ENCODE measurements at places on chromosomes 7 and 10.
A peak's percentile ranks its signal among the peaks of the same experiment; 100 is the strongest.

GRCh38 chr7:151276666-151277590, 28.4 kb upstream of the SMARCD3 start:
- DNase-seq, result peak; percentile 69

DNA sequence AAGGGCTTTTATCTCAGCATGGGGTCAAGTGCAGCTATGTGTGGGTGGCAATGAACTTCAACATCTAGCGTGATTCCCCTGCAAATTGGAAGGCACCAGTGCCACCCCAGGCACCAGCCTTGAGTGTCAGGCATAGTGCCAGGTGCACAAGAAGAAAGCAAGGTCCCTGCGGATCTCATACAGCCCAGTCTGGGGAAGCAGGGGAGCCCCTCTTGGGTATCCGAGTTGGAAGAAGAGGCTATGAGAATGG, 269.0 kb downstream of the RPS24 start:
- DNase-seq, result no peak

- DNase-seq, result no peak
Observed at GRCh38 chr7:71718563-71718962, 586.6 kb downstream of the GALNT17 start.

DNA sequence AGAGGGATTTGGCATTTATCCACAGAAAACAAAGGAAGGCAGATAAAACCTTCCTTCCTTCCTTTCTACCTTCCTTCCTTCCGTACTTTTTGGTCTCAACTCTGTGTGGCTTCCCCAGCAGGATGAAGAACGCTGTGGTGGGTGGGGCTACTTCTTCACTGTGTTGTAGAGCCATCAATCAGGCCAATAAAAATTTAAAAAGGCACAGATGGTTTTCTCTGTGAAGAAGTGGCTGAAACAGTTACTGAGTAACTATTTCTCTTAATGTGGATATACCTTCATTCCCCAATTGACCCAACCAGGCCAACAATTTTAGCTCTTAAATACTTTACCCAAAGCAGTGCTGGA, 75.8 kb downstream of the ZNF92 start:
- DNase-seq, result no peak

GRCh38 chr10:34655286-34656170, 159.6 kb downstream of the PARD3 start:
- no peak for DNase-seq

DNA sequence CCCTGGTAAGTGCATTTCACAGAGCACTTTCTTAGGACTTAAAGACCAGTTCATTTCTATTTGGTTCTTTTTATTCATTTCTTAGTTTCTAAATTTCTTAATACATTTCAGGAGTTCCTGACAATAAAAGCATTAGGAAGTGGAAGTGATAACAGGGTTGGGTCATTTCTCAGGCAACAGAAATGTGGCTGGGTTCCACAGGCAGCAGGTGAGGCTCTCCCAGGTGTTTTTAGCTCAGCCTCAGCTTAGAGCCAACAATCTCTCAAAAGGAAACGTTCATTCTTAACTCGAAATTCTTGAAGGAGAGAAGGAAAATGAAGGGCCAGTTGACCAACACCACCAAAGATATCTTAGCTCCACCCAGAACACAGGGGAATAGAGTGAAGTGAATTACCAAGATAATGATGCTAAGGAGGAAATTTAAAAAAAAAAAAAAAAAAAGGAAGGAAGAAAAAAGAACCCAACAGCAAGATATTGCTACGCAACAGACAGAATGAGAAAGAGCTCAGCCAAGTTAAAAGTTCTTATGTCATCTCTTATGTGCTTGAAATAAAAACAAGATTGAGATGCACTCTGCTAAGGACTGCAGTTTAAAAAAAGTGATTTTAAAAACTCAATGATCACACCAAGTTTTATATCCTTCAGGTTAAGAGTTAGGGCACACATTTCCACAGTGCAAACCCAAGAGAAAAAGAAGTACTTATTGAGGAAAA, 230.1 kb downstream of the GLI3 start:
- no peak for DNase-seq

DNA sequence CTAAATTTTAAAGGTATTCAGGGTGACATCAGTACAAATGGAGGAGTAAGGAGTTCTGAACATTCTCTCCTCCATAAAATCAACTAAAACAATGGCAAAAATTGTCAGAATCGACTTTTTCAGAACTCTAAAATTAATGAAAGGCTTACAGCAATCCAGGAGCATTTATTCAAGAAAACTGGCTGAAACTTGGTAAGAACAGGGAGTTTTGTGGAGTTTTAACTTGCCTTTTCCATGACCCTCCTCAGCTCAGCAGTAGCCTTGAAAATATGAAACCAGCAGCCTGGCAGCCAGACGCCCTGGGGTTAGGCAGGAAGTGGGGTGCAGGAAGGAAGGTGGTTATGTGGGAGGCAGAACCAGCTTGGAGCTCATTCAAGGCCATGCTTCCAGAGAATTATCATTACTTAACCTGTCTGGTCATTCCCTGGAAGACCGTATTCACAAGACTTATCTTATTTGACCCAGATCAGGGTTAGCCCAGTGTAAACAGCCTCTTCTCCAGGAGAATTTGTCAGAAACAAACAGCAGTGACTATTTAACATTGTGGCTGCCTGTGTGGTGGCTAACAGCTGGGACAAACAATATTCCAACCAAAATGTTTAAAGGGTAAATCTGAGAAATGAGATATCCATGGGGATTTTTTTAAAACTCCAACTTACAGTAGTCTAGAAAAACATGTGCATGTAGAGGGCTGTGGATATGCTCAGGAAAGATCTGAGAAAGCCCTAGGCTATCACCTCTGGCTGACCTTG, 75.7 kb upstream of the MACROH2A2 start:
- no peak for DNase-seq

DNA sequence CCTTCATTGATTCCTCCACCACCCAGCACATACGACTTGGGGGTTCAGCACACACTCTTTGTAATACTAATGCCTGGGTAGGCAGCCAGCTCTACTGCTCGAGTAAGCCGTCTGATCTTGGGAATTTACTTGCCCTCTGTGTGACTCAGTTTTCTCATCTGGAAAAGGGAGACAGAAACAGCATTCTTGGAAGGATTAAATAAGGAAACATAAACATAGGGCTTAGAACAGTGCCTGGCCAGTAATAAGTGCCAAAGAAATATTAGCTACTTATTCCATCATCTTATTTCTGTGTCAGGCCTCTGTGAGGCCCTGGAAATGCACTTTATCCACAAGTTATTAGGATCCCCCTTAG, 130.1 kb downstream of the TNS3 start:
- DNase-seq, result no peak

GRCh38 chr10:84173501-84173929, at the start of gene GPR15LG:
GPR15LG (plus strand) TSS chr10:84173801; CDS start chr10:84173852, 51 bp downstream.
- no peak for DNase-seq

DNA sequence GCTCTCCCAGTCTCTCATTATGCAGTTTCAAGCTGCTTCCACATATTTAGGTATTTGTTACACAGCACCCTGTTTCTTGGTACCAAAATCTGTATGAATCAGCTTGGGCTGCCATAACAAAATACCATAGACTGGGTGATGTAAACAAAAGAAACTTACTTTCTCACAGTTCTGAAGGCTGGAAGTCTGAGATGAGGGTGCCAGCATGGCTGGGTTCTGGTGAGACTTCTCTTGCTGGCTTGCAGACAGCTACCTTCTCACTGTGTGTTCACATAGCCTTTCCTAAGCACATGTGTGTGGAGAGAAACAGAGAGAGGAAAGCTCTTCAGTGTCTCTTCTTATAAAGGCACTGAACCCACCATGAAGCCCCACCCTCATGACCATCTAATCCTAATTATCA, 15.7 kb upstream of the CBLL1 start:
- DNase-seq, result no peak

- DNase-seq, result no peak
Observed at GRCh38 chr10:126264102-126265018, 123.9 kb downstream of the ADAM12 start.

DNA sequence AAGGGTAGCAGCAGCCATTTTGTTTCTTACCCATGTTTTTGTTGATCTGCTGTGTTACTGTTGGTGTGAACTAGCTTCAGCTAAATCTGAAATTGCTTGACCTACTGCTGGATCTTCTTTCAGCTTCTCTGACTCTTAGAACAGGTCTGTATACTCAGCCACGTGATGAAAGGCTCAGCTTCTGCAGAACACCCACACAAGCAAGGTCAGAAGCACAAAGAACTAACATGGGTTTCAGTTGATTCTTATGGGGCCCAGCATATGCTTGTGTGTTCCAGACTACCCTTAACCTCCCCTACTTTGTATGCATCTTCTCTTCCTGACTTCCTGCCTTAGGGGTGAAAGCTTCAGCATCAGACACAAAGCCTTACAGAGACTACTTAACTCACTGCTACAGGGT, 186.8 kb downstream of the HGF start:
- no peak for DNase-seq

GRCh38 chr7:28702171-28702570, 256.0 kb downstream of the TRIL start:
- DNase-seq, result no peak

DNA sequence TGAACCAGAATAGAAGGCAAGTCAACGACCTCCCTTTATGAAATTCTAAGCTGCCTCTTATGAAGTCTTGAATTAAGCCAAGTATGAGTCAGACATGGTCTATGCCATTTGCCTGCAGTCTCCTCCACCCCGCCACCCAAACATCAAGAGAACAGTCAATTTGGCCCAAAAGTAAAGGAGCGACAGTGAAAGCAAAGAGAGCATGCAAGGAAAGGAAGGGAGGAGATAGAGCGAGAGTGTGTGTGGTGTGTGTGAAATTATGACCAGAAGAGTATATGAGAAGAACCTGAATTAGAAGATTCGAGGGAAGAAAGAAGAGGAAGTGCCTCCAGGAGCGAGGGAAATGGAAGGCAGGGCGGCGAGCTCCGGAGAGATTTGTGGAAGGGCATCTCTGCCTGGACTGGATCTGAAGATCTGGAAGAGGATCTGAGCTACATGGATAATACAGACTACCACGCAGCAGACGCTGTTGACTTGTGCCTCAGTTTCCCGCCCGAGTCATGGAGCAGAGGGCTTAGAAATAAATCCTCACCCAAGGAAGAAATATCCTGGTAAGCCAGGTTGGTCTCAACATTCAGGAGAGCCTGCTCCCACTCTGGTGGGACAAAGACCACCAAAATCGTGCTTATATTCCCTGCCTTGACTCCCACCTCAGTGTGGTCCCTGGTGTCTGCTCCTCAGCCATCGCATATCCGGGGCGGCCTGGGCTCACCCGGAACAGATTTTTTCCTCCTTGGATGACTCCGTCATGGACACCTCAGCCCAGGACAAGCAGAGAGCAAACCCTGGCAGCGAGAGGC, 459 bp downstream of the ZDHHC6 start:
- DNase-seq, result no peak
